Activated CD8-positive, alpha-beta T cell treated with anti-CD3 and anti-CD28 coated beads for 36 hours (primary cell): ENCODE measurements at places on chromosomes 12 and 14.

- no peak for DNase-seq
Observed at GRCh38 chr12:85509857-85510256, 229.8 kb downstream of the ALX1 start.

- DNase-seq, result peak; percentile 28
Observed at GRCh38 chr12:124796303-124796960, 67.2 kb downstream of the SCARB1 start.

- peak; percentile 1 for DNase-seq
Observed at GRCh38 chr14:26730929-26731618, 133.2 kb upstream of the NOVA1 start.

DNA sequence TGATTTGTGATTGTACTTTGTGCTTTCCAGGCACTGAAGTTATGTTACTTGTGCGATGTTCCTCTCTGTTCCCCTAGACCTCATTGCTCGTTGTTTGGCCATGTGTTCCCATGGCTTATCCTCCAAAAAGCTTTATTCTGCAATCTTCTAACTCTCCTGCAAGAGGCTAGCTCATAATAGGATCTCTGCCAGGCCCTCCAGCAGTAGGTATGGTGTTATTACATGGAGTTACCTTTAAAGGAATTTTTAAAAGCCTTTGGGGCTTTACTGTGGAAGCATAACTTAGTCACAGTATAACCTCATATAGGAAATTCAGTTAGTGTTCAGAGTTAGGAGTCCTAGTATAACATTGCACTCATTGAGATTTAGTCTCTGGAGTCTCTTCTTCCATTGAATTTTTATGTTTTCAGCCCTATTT lies 292.3 kb downstream of the RAD51B start:
- DNase-seq, result no peak

- no peak for DNase-seq
Observed at GRCh38 chr12:71973687-71974086, 35.0 kb downstream of the TPH2 start.

DNA sequence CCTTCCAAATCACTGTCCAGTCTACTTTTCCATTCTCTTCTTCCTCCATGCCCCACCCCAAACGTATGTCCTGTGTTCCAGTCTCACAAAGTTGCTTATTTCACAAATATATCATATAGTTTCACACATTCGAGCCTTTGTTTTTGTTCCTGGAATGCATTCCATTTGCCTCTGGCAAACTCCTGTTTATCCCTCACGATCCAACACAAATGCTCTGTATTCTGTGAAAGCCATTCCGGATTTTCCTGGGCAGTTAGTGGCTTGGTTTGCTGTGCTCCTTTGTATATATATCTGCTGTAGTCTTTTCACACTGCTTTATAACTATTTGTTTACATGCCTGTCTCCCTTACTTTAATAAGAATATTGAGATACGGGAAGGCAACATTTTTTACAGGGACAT lies 9.0 kb downstream of the RIC8B start:
- no peak for DNase-seq
